SJCRH30 (cell line): ENCODE measurements at places on chromosomes 4 and X. TPM values are rescaled to one million over a fixed set of nuclear protein-coding genes. Genes with fewer than 3 reads are reported as not detected.

Gene NSG1
- total RNA-seq = not detected in 2 replicates

Gene DSPP
- 0.03 and 0.06 TPM in 2 replicates for total RNA-seq

Gene PRDM8
- total RNA-seq = 1.5 and 2.5 TPM in 2 replicates

Gene BGN
- total RNA-seq = 0.15 and 0.16 TPM in 2 replicates

Gene DUSP9
- total RNA-seq = 0.14 TPM in 1 of 2 replicates, not detected in the other

Gene AADAT
- 10.9 and 13.3 TPM in 2 replicates for total RNA-seq
